Suprapubic skin (tissue), 4 donors: ENCODE measurements at places on chromosomes 6 and 20.

DNA sequence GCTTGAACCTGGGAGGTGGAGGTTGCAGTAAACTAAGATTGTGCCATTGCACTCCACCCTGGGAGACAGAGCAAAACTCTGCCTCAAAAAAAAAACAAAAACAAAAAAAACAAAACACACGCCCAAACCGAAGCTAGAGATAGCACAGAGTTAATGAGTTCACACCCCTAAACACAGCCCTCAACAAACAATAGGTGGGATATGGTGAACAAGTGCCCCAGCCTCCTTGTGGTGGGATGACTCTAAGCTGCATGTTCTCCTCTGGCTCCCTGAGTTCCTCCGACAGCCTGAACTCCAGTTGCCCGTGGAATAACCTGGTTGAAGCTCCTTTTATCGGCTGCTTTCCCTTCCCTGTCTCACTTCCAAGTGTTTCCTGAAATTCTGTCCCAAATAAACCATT is 22.1 kb upstream of the DSN1 start:
- no peak for DNase-seq

DNA sequence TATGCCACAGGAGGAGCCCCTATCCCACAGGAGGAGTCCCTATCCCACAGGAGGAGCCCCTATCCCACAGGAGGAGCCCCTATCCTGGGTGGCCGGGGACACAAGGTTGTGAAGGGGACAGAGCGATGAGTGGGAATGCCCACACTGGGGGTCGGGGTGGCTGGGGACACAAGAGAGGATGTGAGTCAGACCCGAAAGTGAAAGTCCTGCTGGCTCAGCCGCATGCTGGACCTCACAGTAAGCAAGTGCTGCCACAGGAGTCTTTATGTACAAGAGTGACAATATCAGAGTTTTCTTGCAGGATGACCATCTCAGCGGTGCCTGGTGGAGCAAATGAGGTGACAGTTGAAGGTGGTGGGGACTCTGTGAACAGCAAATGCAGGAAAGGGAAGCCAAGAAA is 93.7 kb downstream of the PSMB1 start:
- DNase-seq: no peak

DNA sequence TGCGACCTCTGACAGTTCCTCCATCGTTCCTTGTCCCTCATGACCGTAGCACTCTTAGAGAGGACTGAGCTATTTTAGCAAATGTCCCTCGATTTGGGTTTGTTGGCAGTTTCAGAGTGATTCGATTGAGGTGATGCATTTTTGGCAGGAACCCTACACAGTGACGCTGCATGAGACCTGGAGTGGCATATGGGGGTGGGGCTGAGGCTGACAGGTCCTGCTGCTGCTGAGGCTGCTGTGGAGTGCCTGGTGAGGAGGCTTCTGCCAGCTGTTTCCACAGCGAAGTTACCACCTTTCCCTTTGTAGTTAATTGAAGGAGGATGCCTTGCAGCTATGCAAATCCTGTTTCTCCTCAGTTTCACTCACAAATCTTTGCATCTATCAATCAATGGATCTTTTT is 19.8 kb downstream of the PXDC1 start:
- DNase-seq: no peak

DNA sequence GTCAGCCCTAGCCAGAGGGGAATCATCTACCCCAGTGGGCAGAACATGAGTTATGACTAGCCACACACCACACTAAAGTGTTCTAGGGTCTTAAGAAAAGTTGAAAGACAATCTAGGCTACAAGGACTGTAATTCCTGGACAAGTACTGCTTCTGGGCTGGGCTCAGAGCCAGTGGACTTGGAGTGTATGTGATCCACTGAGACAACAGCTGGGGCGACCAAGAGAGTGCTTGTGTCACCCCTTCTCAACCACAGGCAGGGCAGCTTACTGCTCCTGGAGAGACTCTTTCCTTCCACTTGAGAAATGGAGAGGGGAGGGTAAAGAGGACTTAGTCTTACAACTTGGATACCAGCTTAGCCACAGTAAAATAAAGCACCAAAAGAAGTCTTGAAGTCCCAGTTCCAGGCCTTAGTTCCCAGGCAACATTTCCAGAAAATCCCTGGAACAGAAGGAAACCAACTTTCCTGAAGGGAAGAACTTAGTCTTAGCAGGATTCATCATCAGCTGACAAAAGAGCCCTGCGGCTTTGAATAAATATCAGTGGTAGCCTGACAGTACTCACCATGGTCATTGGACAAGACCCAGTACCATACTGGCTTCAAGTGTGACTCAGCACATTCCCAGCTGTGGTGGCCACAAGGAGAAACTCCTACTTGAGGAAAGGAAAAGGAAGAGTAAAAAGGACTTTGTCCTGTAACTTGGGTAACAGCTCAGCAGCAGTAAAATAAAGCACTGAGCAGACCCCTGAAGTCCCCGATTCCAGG is 355.1 kb upstream of the ADGRB3 start:
- DNase-seq: no peak

DNA sequence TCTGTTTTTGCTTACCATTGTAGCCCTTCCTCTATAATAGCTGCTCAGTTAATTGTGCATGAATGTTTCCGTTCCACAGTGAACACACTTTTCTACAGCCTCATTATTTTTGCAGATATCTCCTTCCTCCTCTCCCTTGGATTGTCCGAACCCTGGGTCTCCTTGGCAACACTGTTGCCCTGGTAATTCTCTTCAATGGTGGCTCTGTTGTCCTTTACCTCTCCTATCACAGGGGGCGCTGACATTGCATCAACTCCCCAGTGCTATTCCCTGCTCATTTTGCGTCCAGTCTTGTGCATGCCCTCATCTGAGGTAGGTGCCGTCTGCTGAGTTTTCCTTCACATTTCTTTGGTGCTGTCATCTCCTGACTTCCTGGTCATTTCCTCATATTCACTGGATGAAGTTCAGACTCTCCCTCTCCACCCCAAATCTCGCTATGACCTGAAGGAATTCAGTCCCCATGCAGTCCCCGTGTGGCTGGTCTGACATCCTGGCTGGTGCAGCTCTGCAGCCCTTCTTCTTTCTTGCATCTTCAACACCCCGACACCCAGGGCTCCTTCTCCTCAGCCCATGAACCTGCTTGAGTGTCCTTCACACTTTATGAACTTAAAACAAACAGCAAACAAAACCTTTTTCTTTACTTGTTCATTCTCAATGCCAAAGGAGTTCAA is 21.1 kb downstream of the PHACTR2 start:
- no peak for DNase-seq

DNA sequence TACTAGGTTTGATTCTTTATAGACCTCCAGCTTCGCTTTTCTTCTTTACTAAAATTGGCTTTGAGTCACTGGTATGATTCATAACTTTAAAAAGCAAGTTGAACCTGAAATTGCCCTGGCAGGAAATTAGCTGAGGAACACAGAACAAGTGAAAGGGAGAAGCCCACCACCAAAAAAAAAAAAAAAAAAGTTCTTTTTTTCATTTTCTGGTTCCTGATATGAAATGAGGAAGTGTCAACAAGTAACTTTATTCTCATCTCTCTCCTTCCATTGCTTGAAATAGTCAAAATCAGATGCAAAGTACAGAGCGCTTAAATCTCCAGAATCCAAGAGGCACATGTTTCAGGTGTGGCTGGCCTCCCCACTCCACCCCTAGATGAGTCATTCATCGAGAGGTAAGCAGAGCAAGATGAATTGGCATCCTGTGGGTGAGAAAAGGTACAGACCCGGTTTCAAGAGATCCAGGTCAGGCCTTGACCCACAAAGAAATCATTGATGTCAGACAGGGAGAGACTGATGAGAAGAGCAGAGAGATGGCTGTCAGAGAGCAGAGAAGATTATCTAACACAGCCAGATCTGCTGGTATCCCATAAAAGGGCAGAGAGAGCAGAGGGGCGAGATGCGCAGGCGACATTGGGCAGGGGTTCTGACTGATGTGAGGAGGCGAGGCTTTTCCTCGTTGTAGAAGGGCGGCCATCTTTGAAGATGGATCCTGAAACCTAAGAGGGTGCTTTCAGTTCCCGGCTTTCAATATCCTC is 54.8 kb upstream of the MBOAT1 start:
- no peak for DNase-seq

- DNase-seq: no peak
Observed at GRCh38 chr6:141726248-141726647, 406.5 kb upstream of the GJE1 start.

GRCh38 chr6:125751334-125751916 is 2.0 kb downstream of the HEY2 start:
- no peak for DNase-seq

DNA sequence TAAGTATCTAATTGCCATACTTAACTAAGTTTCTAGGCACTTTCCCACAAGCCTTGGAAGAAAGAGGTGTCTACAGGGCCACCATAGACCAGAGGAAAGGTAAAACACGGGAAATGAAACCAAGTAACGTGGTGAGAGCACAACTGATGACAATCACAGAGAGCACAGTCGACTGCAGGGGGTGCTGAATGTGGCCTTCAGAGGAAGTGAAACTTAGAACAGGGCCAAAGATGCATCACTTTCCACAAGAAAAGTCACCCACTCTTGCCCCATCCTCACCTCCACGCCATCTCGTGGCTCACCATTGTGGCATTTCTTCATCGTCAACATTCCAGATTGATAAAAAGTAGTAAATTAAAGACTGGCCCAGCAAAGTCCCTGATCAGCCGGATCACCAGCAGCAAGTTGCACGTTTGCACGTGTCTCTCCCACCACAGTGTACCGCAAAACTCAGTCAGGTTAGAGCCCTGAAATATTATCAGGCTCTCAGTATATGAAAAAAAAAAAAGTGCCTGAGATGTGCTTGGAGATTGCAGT is 31.4 kb downstream of the HIVEP2 start:
- DNase-seq: no peak

- no peak for DNase-seq
Observed at GRCh38 chr6:19551611-19552010, 285.6 kb upstream of the ID4 start.

- no peak for DNase-seq
Observed at GRCh38 chr20:47479506-47479905, 22.2 kb upstream of the NCOA3 start.

DNA sequence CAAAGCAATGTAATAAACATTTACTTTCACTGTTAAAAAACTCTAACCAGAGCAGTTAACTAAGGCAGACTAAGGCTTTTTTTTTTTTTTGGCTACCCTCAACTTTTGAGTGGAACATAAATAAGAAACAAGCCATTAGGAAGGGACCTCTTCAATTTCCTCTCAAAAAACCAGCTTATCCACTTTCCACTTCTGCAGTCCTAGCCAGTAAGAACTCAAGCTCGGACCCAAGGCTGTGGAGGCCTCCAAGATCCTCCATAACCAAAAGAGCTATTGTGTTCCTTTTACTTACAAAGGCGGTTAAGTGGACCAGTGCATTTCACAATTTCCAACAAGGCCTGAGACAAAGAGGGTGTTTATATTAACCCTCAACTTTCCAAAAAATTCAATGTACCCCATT is 5.3 kb downstream of the KCNK5 start:
- no peak for DNase-seq

- no peak for DNase-seq
Observed at GRCh38 chr20:48195121-48195870, 410.0 kb upstream of the SULF2 start.

DNA sequence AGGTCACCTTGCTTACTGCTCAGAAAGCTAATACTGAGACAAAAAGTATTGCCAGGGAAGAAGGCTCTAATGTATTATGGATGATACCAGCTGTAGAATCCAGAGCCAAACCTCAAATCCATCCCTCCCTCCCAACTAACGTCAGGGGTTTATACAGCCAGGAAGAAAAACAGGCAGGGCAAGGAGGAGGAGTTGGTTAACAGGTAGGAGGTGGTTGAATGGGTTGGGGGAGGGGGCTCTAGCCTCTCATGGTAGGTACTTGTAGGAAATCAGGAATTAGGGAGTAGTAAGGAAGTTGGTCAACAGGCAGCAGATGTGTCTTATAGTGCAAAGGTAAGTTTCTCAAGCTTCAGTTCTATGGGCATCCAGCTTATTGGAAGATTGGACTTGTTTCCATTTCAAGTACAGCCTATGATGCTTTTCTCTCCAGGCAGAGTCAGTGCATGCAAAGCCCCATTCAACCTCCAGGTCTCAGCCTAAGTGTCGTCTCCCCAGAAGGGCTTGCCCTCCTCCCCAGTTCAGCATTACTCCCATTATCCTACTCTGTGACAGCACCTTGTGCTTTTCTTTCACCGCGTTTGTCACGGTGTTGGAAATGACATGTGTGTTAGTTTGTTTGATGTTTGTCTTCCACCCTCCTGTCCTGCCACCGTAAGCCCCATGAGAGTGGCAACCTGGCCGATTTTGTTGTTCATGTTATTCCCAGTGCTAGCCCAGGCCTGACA is 38.1 kb downstream of the PNLDC1 start:
- peak; percentile 43 for DNase-seq

DNA sequence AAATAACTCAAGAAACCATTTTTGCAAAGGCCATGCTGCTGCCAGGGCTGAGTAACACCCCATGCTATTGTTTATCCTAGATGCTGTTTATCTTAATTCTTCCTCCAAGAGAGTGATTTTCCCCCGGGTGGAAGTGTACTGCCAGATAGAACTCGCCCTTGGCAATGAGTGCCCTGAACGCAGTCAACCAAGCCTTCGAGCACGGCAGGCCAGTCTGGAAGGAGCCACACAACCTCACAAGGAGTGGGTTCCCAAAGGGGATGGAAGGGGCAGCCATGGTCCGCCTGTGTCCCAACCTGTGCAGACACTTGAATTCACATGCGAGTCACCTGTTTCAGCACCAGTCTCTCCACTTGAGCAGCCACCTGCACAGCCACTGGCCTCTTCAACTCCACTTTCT is 31.9 kb downstream of the PNPLA1 start:
- no peak for DNase-seq
